Ovary (tissue), 10 donors: ENCODE measurements at places on chromosomes 5 and 9.

DNA sequence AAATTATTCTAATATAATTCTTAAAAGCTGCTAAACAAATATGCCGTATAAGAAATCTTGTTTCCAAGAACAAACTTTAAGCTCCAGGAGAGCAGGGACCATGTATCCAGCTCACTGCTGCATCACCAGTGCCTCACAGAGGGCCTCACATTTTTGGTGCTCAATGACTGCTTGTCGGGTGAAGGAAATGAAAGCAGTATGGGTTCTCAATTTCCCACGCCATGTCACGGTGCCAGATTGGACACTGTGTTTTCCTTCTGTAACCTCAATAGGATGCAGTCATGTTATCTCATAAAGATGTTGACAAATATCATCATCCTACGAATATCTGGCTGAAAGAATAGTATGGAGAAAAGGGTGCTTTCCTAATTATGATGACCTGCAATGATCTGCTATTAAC, 64.7 kb downstream of the POU5F2 start:
- DNase-seq: no peak

- DNase-seq: no peak
These were observed 173.8 kb downstream of the AUH start for GRCh38 chr9:91187965-91188344.

GRCh38 chr5:157506981-157507780, 47.2 kb downstream of the NIPAL4 start:
- no peak for DNase-seq

DNA sequence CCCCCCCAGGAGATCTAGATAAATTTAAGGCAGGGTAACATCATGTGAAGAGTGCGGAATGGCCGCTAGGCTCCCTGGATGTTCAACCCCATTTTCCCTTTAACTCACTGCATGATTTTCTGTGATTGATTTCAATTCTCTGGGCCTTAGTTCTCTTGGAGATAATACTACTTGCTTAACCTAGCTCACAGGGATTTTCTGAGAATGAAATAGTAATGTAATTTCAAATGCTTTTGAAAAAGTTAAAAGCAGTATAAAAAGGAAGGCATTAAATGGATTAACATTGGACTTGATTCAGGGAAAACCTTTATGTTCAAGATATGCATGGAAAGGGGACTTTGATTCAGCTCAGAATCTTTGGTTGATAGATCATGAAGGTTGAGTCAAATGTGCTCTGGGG, 90.9 kb downstream of the KIF4B start:
- no peak for DNase-seq

- DNase-seq: no peak
These were observed 133.9 kb downstream of the LHFPL2 start for GRCh38 chr5:78514427-78515330.

GRCh38 chr5:3411363-3411762, 184.3 kb upstream of the IRX1 start:
- DNase-seq: no peak

- DNase-seq: no peak
These were observed 69.5 kb upstream of the IER5L start for GRCh38 chr9:129247285-129248153.

DNA sequence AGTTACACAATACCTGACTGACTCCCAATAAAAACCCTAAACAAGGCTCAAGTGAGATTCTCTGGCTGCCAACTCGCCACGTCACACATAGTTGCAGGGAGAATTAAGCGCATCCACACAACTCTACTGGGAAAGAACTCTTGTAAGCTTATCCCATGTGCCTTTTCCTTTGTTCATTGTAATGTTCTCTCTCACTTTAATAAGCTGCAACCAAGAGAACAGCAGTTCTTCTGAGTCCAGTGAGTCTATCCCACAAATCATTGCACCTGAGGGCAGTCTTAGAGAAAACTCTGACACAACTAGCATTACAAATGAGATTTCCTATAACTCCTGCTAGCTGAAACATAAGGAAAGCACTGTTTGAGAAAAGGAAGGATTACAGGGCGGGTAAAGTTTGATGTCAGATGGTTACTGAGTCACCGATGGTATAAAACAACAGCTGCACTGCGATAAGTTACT, 27.4 kb downstream of the CENPK start:
- DNase-seq: no peak

- no peak for DNase-seq
These were observed 72.8 kb downstream of the MAPKAP1 start for GRCh38 chr9:125634040-125634717.
